RPMI7951 (cell line): ENCODE measurements at places on chromosomes 6 and 20. TPM values are rescaled to one million over a fixed set of nuclear protein-coding genes. Genes with fewer than 3 reads are reported as not detected.

RNF182 gene
- total RNA-seq: 12.7 and 17.0 TPM in 2 replicates

FAM217A gene
- total RNA-seq: not detected in 2 replicates

SLC44A4 gene
- 1.5 TPM in 1 of 2 replicates, not detected in the other for total RNA-seq

CDC40 gene
- total RNA-seq: 24.2 and 25.5 TPM in 2 replicates

RIPPLY2 gene
- not detected in 2 replicates for total RNA-seq

PDE10A gene
- total RNA-seq: 10.7 and 11.3 TPM in 2 replicates

TCF21 gene
- total RNA-seq: not detected in 2 replicates

VSX1 gene
- 2.8 and 3.8 TPM in 2 replicates for total RNA-seq

DEFB121 gene
- not detected in 2 replicates for total RNA-seq

SNAP25 gene
- total RNA-seq: 31.3 and 42.7 TPM in 2 replicates

ERVFRD-1 gene
- total RNA-seq: not detected in 2 replicates

OPN5 gene
- total RNA-seq: not detected in 2 replicates

LBP gene
- not detected in 2 replicates for total RNA-seq

ATP9A gene
- total RNA-seq: 18.7 and 19.9 TPM in 2 replicates

ASIP gene
- total RNA-seq: not detected in 2 replicates

IL17A gene
- total RNA-seq: 0.10 and 0.12 TPM in 2 replicates

LY86 gene
- total RNA-seq: not detected in 2 replicates

CALHM5 gene
- 4.1 and 4.7 TPM in 2 replicates for total RNA-seq

CAGE1 gene
- not detected in 2 replicates for total RNA-seq

CLIC1 gene
- total RNA-seq: 1,387 and 1,552 TPM in 2 replicates

LAMA4 gene
- 7.6 and 7.7 TPM in 2 replicates for total RNA-seq

RALGAPB gene
- 30.3 and 33.8 TPM in 2 replicates for total RNA-seq
